Vagina (tissue), 2 donors: ENCODE measurements at places on chromosomes 5 and 9.

- DNase-seq, result no peak
Observed at GRCh38 chr9:35570709-35571504, 34.2 kb upstream of the TESK1 start.

DNA sequence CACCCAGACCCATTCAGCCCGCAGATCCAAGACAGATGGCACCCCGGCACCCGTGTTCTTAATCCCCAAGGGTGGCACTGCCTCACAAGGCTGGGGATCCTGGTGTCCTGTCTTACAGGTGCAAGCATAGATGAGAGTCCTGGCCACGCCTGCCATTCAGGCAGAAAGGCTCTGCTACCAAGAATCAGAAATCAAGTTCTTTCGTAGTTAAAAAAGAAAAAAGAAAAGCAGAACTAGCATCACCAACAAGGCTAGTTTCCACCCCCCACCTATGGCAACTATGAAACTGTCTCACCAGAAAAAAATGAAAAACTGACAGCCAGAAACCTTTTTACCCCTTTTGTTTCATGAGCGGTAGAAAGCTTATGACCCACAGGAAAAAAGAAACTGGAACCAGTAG, 170.4 kb downstream of the SYK start:
- DNase-seq, result no peak

- no peak for DNase-seq
Observed at GRCh38 chr5:113036826-113037225, 60.2 kb downstream of the DCP2 start.

GRCh38 chr5:95070453-95070852, 214.4 kb downstream of the MCTP1 start:
- no peak for DNase-seq

DNA sequence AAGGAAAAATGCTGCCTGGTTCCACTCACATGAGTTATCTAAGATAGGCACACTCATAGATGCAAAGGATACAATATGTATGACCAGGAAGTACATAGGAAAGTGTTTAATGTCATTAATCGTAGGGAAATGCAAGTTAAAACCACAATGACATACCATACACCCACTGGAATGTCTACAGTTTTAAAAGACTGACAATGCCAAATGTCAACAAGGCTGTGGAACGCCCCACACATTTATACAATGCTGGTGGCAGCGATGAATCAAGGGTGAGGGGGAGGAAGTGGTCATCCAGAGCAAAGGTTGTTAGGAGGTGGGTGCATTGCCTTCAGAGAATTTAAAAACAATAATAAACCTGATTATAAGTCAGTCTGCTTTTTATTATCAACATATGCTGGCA, 437.8 kb downstream of the ARHGEF28 start:
- no peak for DNase-seq

DNA sequence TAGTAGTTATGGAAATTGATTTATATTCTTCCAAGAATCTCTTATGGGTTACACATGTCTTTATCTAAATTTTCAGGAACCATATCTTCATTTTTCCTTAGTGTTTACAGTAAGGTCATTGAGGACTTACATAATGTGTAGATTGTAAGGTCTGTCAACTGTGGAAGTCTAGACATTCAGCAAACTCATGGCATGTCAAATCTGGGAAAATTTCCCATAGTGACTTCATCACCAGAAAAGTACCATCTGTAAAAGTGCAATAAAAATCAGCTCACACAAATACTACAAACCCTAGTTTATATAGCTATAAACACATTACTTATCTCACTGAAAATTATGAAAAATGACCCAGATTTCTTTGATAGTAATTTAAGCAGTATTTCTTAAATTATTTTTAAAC, 419.4 kb downstream of the MTRR start:
- no peak for DNase-seq

DNA sequence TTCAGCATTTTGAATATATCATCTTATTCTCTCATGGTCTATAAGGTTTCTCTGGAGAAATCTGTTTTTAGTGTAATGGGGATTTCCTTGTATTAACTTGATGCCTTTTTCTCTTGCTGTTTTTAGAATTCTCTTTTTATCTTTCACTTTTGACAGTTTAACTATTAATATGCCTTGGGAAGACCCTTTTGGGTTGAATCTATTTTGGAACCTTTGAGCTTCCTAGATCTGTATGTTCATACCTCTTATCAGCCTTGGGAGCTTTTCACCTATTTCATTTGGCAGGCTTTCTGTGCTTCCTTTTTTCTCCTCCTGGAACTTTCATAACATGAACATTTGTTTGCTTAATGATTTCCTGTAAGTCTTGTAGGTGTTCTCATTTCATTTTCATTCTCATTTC, 22.2 kb downstream of the RCL1 start:
- DNase-seq, result no peak

GRCh38 chr5:118723021-118723338, 265.4 kb downstream of the DTWD2 start:
- no peak for DNase-seq

- DNase-seq, result no peak
Observed at GRCh38 chr5:10768328-10768899, 7.4 kb upstream of the DAP start.

GRCh38 chr5:4563400-4563799, 576.7 kb upstream of the ADAMTS16 start:
- DNase-seq, result no peak

GRCh38 chr5:176825234-176825633, 14.9 kb downstream of the UNC5A start:
- DNase-seq, result no peak

GRCh38 chr5:169707686-169708085, 70.6 kb downstream of the DOCK2 start:
- no peak for DNase-seq

- DNase-seq, result no peak
Observed at GRCh38 chr5:72817671-72818266, 1.3 kb downstream of the TNPO1 start.

- no peak for DNase-seq
Observed at GRCh38 chr5:147065071-147065470, 169.8 kb upstream of the STK32A start.

- DNase-seq, result no peak
Observed at GRCh38 chr9:124251605-124252378, 6.0 kb upstream of the NEK6 start.

DNA sequence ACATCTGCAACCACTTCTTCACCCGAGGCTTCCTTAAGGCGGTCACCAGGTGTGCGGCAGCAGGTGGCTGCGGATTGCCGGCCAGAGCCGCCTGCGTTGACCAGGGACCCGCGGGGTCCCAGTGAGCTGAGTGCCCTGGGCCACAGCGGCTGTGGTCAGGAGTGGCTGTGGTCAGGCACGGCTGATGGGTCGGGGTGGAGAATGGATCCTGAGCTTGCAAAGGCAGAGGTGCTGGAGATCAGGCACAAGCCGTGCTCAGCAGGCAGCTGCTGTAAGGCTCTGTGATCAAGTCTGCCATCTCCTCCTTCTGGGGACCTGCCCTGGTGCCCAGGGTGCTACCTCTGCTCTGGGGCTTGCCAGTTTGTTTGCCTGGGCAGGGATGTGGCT, 2.1 kb downstream of the UAP1L1 start:
- DNase-seq, result no peak

DNA sequence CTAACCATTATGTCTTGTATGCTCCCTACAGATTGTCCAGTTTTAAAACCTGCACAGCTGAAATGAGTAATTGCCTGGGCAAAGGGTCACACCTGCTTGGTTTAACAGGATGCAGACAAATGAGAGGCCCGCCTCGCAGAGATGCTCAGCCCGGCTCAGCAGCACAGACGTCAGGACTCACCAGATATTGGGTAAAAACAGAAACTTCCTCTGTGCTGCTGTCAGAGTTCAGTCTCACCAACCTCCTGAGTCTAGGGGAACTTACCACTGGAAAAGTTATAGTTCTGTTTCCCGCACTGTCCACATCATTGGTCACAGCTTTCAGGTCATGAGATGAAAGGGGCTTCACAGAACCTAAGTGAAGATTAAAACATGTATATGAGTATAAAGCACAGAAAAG, 152.5 kb downstream of the ESM1 start:
- no peak for DNase-seq

DNA sequence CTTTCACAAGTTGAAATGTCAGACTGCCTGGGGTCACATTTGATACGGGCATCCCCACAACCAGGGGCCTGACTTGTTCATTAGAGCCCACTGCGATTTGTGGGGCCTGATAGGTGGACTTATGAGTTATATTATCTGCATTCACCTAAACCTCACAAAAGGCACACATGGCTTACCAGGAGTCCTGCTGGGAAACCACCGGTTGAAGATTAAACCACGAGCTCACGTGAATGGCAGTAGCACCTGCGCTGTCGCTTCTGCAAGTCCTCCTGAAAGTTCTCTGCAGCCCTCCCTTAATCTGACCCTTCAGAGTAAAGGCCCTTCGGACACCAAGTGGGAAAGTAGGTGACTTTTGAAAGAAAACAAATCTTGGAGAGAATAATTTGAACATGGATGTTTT, 68.9 kb downstream of the PPIC start:
- no peak for DNase-seq

DNA sequence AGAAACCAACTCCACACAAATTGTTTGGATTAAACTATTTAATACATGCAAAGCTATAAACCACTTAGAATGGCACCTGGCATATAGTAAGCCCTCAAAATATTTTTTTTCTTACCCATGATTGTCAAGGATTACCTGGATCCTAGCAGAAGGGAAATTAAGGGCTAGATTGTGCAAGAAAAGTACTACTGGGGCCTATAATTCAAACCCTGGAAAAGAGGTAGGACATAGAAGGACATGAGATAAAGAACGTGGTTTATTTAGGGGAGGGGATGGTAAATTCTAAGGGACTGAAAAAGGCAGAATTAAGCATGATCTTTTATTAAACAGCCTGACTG, 14.9 kb upstream of the ARL15 start:
- no peak for DNase-seq

DNA sequence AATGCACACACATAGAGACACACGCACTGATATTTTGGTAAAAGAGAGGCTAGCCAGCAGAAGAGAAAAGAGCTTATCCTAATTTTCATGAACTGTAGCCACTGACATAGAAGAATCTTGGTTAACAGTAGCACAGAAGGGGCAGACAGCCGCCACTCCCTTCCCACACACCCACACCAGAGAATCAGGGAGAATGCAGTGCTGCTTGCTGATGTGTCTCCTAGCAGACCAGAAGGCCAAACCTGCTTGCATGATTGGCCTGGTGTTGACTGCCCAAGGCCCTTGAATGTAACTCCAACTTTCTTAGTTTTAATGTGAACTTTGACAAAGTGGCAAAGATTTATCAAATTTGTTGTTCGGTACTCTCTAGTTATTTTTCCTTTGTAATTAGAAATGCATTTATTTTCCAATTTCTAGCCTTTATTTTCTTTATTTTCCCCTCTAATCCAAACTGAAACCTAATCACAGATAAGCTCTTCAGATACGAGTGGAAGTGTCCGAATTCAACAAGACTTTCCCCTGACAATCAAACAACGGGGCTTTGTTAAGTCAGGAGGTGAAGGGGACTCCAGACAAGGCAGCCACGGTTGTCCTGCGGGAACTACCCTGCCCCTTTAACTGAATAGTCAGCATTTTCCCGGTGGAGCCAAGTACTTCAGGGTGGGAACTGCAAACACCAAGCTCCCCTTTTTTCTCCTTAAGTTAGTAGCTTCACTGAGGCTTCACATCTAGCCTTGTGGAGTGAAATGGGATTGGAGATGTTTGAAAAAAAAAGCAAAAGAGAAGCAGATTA, 81.9 kb upstream of the CTSL start:
- DNase-seq, result no peak

- DNase-seq, result no peak
Observed at GRCh38 chr9:136007934-136008692, 46.9 kb upstream of the UBAC1 start.
